SJCRH30 (cell line): ENCODE measurements at places on chromosomes 6 and 20. TPM values are rescaled to one million over a fixed set of nuclear protein-coding genes. Genes with fewer than 3 reads are reported as not detected.

DNA sequence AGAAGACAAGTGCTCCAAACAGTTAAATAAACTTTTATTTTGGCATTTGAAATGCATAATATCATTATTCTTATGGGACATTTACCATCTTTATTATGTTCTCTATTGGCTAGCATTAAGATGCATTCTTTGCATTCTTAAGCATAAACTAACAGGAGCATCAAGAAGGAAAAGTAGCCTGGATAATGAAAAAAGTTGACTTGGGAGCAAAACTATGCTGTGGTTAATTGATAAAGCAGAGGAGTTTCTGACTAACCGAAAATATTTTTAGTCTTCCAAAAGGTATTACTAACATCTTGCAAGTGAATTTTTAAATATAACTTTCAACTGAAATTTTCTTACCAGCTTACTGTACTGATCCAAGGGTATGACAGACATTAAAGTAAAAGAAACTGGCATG is 140.3 kb downstream of the FLRT3 start:
- H3K4me3 ChIP-seq, result no peak overlapping the region
- no peaks in the 10 kb centered on the region for H3K27me3 ChIP-seq
- DNase-seq, result no peak
- H3K4me1 ChIP-seq, result no peaks in the 10 kb centered on the region; the same call in 1 of the 2 replicates
- no peaks in the 10 kb centered on the region for H3K36me3 ChIP-seq
- H3K27ac ChIP-seq, result no peak overlapping the region

- no peaks in the 10 kb centered on the region for H3K27me3 ChIP-seq
- no peak overlapping the region for H3K4me3 ChIP-seq
- no peak for DNase-seq
- H3K27ac ChIP-seq, result no peak overlapping the region
- no peaks in the 10 kb centered on the region for H3K4me1 ChIP-seq
Observed at GRCh38 chr6:142500250-142500786, 198.5 kb downstream of the ADGRG6 start.

DNA sequence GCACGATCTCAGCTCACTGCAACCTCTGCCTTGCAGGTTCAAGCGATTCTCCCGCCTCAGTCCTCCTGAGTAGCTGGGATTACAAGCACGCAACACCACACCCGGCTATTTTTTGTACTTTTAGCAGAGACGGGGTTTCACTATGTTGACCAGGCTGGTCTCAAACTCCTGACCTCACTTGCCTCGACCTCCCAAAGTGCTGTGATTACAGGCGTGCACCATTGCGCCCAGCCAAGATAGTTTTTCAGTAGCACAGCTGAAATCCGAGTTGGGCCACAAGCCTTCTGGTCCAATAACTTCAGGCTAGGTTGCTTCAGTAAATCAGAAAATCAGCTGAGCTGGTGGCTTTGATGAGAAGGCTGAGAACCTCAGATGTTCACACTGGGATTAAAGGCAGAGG is 65.7 kb downstream of the TRAM2 start:
- H3K27me3 ChIP-seq, result no peaks in the 10 kb centered on the region
- no peak overlapping the region for H3K4me3 ChIP-seq
- no peak for DNase-seq
- peaks cover 18% of the 10 kb centered on the region for H3K4me1 ChIP-seq

DNA sequence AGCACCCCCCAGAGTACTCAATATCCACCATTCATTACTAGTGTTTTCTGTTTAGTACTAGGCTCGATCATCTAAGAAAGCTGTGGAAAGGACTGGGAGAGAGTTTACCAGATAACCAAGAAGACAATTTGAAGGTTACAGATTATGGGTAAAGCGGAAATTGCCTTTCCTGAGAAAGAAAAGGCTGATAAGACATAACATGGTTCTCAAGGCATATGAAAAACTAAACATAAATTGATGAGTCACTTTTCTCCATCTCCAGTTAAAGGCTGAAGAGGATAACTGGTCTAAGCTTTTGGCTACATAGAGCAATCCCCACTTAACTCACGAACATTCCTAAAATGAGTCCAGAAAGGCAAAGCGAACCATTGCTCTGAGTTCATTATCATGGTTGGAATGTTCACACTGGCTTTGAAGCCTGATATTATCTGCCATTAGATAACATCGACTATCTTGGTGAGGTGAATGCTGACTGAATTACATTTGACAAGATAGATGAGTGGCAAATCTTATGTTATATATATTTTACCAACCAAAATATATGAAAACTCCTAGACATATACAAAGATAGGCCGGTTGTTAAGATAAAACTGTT is 65.8 kb downstream of the BTBD9 start:
- no peak for DNase-seq
- H3K27me3 ChIP-seq, result no peaks in the 10 kb centered on the region
- H3K27ac ChIP-seq, result no peak overlapping the region
- no peak overlapping the region for H3K4me3 ChIP-seq

- no peak overlapping the region for H3K4me3 ChIP-seq
- no peaks in the 10 kb centered on the region for H3K27me3 ChIP-seq
- no peak for DNase-seq
- peaks cover 34% of the 10 kb centered on the region for H3K4me1 ChIP-seq
Observed at GRCh38 chr20:24772667-24773066, 176.4 kb upstream of the CST7 start.

DNA sequence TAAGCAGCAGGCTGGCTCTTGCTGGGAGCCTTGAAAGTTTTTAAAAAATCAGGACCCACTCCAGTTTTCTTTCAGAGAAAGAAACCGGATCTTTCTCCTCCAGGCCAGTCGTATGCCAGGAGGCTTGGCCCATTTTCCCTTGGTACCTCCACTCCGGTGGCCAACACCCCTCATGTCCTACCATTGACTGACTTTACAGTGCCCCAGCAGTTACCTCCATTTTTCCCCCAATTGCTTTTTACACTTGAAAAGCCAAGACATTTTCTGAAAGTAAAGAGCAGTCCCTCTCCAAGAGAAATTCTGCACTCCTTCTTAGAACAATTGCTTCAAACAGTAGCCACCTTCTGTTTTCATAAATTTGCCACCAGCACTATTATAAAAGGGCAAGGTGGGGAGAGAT is 47.7 kb upstream of the SNX9 start:
- H3K27me3 ChIP-seq, result no peaks in the 10 kb centered on the region
- DNase-seq, result no peak
- no peak overlapping the region for H3K27ac ChIP-seq
- H3K36me3 ChIP-seq, result no peaks in the 10 kb centered on the region
- H3K4me1 ChIP-seq, result no peaks in the 10 kb centered on the region
- no peak overlapping the region for H3K4me3 ChIP-seq

- no peak overlapping the region for H3K27ac ChIP-seq
- H3K27me3 ChIP-seq, result no peaks in the 10 kb centered on the region
- H3K36me3 ChIP-seq, result no peaks in the 10 kb centered on the region
- no peak overlapping the region for H3K4me3 ChIP-seq
- H3K4me1 ChIP-seq, result 0 out of 2 replicates have a peak, but pooled peaks cover 5% of the 10 kb centered on the region
- no peak for DNase-seq
Observed at GRCh38 chr6:128558924-128559323, 38.5 kb upstream of the PTPRK start.

- H3K4me1 ChIP-seq, result no peaks in the 10 kb centered on the region
- no peak for DNase-seq
- no peak overlapping the region for H3K4me3 ChIP-seq
- H3K27ac ChIP-seq, result no peak overlapping the region
- no peaks in the 10 kb centered on the region for H3K36me3 ChIP-seq
- no peaks in the 10 kb centered on the region for H3K27me3 ChIP-seq
Observed at GRCh38 chr6:42446370-42446769, 5.4 kb downstream of the TRERF1 start.

GRCh38 chr6:152941746-152942145 is 41.1 kb downstream of the FBXO5 start:
- H3K4me1 ChIP-seq, result no peaks in the 10 kb centered on the region
- no peaks in the 10 kb centered on the region for H3K36me3 ChIP-seq
- no peak overlapping the region for H3K27ac ChIP-seq
- no peak overlapping the region for H3K4me3 ChIP-seq
- no peak for DNase-seq

DNA sequence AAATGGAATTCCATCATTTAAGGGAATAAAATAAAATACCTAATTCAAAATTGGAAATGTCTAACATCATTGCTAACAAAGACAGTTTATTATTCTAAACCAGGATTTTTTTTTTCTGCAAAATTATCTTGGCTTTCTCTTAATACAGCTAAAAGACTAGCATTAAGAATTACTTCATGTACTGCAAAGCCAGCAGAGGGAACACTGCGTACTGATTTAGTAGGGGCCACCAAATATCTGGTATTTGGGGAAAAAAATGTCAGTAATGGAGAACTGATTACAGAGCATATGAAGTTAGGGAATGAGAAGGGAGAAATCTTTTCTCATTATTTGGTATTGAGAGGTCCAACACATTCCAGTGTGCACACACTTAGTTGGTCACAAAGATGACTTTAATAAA is 3.2 kb upstream of the SOX4 start:
- no peak overlapping the region for H3K4me3 ChIP-seq
- no peak overlapping the region for H3K27ac ChIP-seq
- no peaks in the 10 kb centered on the region for H3K36me3 ChIP-seq
- no peaks in the 10 kb centered on the region for H3K4me1 ChIP-seq
- no peaks in the 10 kb centered on the region for H3K27me3 ChIP-seq
- DNase-seq, result no peak

DNA sequence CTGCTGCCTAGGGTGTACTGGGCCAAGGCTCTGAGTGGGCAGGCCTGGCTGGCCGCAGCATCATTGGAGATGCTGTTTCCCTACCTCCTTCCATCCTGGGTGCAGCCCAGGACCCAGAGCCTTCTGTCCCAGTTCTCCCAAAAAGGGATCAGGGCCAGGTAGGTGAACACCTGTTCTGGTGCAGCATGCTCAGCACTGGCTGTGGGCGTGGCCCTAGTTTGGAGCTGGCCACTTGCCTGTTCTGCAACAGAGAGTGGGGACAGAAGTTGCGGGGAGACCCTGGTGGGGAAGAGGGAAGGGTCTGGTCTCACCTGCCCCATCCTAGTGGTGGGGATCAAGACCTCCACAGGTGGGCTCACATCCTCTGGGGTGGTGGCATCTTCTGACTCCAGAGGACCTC is 1.4 kb upstream of the ARMC12 start:
- H3K36me3 ChIP-seq, result no peaks in the 10 kb centered on the region
- H3K27ac ChIP-seq, result no peak overlapping the region

DNA sequence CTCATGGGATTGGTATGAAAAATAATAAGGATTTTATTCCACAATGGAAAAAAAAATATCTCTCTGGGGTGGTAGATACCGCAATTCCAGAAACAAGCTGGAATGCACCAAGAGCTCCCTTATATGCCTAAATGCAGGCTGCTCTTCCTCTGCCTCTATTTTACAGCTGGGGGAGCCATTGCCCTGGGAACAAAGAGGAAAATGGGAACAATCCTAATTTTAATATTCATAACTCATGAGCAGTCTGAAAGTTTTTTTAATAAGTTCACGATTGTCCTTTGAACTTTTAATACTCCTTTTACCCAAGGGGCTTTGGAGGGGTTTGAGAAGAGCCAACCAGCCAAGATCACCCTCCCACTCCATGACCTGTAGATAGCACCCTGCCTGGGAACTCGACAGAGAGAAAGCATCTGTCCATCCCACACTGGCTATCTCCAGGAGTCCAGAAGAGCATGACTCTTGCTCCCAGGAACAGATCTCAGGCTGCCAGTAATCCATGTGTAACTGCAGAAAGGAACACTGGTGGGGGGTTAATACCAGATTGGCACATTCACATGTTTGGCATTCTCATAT is 74.7 kb downstream of the CD83 start:
- no peaks in the 10 kb centered on the region for H3K36me3 ChIP-seq
- no peaks in the 10 kb centered on the region for H3K4me1 ChIP-seq
- no peak overlapping the region for H3K4me3 ChIP-seq
- DNase-seq, result no peak

- no peak overlapping the region for H3K4me3 ChIP-seq
- H3K27me3 ChIP-seq, result no peaks in the 10 kb centered on the region
- no peak for DNase-seq
Observed at GRCh38 chr6:111250791-111251354, 163.6 kb downstream of the SLC16A10 start.

The SLC44A4 gene
- 0.12 TPM in 1 of 2 replicates, not detected in the other for total RNA-seq

The HLA-DMA gene
- total RNA-seq, result 0.14 and 0.51 TPM in 2 replicates

The SRMS gene
- not detected in 2 replicates for total RNA-seq

The EYS gene
- not detected in 2 replicates for total RNA-seq

The BPIFB1 gene
- total RNA-seq, result not detected in 2 replicates

The EMILIN3 gene
- total RNA-seq, result 11.7 and 12.0 TPM in 2 replicates

The ATP9A gene
- total RNA-seq, result 0.20 TPM in 1 of 2 replicates, not detected in the other

The ZC3H12D gene
- total RNA-seq, result not detected in 2 replicates

The GPR6 gene
- total RNA-seq, result not detected in 2 replicates

The BLTP3A gene
- total RNA-seq, result 6.8 and 8.8 TPM in 2 replicates

The MUCL3 gene
- not detected in 2 replicates for total RNA-seq

The MUC21 gene
- total RNA-seq, result not detected in 2 replicates

The GSTA1 gene
- total RNA-seq, result not detected in 2 replicates
